ENCODE measurements at places on chromosomes 12 and 14. TPM values are rescaled to one million over a fixed set of nuclear protein-coding genes. Genes with fewer than 3 reads are reported as not detected.

GRCh38 chr12:126895951-126896913 is 1370.7 kb upstream of the TMEM132C start:
- DNase-seq, result no peak

- DNase-seq, result peak; percentile 72
Observed at GRCh38 chr12:108305520-108305919, 33.6 kb downstream of the CMKLR1 start.

DNA sequence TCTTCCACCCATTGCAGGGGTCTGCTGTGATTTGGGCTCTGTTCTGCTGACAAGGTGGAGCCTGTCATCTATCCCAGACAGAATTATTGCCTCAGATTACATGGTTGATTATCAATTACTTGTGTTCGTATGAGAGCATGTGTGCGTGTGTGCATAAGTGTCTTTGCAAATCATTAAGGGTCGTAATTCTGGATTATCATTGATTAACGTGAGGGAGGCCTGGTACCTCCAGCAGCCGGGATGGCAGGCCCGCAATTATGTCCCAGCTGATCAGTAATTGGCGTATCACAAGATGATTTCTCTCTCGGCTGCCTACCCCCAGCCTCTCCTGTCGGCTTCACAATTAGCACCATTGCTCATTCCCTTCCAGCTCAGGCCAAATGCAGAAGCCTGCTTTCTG is 29.6 kb upstream of the IRF2BPL start:
- no peak for DNase-seq

KLRD1 gene
- total RNA-seq, result 0.87 TPM
